ENCODE measurements at places on chromosomes 4 and X.

DNA sequence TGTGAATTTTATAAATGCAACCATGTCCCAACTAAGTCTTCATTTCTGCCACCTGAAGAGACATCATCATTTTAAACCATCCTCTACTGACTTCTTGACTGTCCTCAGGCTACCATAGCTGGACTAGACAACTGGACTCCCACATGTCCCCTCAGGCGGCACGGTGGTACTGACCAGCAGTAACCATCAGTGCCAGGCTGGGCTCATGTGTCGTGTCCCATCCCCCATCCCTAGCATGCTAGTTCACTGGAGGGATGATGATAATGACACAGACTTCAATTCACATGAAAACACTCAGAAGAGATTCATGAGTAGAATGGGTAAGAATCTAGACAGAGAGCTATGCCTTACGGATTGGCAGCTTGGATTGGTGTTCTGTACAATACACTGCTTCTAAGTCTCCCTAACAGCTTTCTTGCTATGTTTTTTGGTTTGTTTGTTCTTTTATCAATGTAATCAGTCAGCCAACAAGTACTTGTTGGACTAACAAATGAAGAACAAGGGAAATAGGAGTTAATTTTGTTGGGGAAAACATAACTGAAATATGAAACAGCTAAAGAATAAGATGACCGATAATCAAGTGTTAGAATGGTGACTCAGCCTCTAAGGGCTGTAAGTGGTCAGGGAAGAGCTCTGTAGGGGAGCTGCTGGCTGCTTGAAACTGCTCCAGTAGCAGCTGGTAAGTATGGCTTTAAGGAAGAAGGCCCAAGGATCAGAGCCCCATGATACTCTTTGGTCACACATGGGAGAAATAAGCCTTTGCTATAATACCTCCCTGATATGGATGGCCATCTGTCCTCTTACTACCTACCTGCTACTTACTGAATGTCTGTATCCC, 10.3 kb downstream of the ZDHHC9 start:
- no peak for DNase-seq

DNA sequence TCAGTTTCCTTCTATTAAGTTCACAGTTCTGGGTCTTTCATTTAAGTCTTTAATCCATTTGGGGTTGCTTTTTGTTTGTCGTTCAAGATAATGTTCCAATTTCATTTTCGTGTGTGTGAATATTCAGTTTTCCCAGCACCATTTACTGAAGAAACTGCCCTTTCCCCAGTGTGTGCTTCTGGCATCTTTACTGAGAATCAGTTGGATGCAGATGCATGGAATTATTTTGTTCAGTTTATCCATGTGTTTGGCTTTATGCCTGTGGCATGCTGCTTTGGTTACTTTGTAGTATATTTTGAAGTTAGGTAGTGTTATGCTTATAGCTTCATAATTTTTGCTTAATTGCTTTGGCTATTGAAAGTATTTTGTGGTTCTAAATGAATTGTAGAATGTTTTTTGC, 163.8 kb upstream of the HDX start:
- no peak for DNase-seq

GRCh38 chr4:52822972-52823701, 39.0 kb upstream of the RASL11B start:
- no peak for DNase-seq

DNA sequence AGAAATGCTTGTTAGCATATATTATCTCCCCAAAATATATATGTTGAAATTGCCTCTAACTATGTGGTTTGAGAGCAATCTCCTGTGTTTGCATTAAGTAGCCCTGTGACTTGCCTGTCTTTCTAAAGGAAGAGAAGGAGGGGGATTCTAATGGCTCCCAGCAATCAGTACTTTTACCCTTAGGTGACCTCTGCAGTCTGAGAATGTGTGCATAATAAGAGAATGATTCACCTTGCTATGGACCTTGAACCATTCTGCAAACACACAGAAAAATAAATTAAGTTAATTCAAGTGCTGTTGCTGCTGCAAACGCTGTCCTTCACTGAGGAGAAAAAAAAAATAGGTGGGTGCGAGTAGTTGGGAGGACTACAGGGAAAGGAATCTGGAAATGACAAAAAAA, 322.2 kb downstream of the IQCM start:
- no peak for DNase-seq

- DNase-seq, result no peak
Measured at GRCh38 chr4:89069481-89069880, 12.5 kb upstream of the FAM13A start.

DNA sequence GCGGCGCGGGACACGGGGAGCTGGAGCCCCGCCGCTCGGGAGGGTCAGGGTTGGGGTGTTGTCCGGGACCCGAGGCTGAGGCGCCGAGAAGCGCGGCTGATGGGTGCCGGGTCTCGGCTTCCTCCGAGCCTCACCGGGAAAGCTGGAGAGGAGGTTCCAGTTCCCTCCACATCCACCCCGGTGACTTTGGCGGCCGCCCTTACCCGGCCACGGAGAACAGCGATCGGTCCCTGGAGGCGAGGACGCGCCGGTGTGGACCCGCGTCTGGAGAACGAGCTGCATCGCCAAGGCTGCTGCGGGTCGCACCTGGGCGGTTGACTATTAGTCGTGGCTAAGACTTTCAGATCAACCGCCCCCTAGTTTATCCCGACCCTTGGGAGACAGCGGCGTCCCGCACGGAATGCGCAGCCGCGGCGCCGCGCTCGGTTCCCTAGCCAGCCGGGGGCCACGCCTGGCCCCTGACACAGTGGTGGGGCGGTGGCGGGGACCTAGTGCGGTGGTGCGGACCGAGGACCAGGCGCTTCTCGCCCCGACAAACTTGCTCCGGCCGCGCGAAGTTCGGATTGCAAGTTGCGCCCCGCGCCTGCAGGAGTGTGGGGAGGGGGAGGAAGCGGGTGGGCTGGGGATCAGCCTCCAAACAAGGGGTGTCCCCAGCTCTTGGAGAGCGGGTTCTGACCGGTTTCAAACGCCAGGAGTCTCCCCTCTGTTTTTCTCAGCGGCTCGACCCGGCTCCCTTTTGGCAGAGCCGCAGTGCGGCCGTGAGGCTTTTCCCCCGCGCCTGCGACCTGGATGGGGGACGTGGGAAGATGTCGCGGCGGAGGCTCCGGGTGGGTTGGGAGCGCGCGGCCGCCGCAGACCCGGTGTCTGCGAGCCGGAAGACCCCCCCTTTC, 568 bp downstream of the FHDC1 start:
- DNase-seq, result peak; percentile 62

- peak; percentile 52 for DNase-seq
Measured at GRCh38 chrX:54182864-54183613, at the start of gene FAM120C. Gene FAM120C (minus strand): TSS chrX:54183254. CDS start chrX:54183198, 56 bp downstream.

GRCh38 chrX:139423186-139423585, 107.4 kb upstream of the F9 start:
- DNase-seq, result no peak

- DNase-seq, result no peak
Measured at GRCh38 chr4:37998226-37998625, 38.0 kb downstream of the PTTG2 start.

GRCh38 chr4:95515589-95515988, 33.2 kb downstream of the UNC5C start:
- no peak for DNase-seq

DNA sequence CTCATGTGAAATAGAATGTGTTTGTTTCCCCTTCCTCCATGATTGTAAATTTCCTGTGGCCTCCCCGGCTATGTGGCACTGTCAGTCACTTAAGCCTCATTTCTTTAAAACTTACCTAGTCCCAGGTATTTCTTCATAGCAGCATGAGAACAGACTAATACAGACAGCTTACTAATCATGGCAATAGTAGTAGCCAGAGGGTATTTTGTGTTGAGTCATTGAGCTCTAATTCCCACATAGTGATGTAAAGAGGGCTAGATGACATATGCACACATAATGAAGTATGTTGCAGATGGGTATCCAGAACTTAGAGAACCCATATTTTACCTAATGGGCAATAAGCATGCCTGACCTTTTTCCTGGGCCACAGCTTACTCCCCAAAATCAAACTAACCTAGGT, 1197.2 kb downstream of the PCDH7 start:
- DNase-seq, result no peak

GRCh38 chrX:109716431-109717028, 16.5 kb downstream of the ACSL4 start:
- DNase-seq, result no peak

DNA sequence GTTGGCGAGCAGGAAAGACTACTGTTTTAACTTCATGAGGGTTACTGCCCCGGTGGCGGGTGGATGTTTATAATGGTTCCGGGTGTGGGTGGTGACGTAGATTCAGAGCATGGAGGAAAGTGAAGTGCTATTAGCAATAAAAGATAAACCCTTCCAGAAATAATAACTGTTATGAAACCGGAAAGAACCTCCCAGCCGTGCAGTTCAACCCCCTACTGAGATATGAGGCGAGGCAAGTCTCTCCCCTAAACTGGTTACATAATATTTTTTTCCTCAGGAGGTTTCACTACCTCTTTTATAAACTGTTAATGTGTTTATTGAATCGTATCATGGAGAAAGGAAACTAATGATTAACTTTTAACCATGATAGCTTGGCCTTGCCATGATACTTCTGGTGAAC, 33.9 kb upstream of the STIM2 start:
- no peak for DNase-seq

GRCh38 chr4:61619528-61619927, 419.4 kb downstream of the ADGRL3 start:
- no peak for DNase-seq
